ENCODE measurements at places on chromosomes 3 and 15.

DNA sequence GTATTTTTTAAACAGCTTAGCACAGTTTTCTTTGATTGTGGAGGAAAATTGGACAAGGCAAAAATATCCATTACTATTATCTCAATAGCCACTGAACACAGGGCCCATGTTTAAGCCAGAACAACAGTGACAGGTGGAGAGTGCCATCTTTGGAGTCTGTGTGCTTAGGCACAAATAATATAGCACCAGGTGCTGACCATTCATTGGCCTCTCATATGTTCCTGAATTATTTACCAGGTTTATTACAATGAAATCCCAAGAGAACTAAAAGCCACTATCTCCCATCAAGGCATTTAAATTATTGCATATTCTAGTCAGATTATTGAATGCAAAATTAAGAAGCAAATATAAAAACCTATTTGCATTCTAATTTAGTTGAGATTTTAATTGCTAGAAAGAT is 39.6 kb downstream of the GPR156 start:
- no peak for DNase-seq

- no peak for DNase-seq
Measured at GRCh38 chr3:108472001-108472591, 38.3 kb downstream of the MYH15 start.

DNA sequence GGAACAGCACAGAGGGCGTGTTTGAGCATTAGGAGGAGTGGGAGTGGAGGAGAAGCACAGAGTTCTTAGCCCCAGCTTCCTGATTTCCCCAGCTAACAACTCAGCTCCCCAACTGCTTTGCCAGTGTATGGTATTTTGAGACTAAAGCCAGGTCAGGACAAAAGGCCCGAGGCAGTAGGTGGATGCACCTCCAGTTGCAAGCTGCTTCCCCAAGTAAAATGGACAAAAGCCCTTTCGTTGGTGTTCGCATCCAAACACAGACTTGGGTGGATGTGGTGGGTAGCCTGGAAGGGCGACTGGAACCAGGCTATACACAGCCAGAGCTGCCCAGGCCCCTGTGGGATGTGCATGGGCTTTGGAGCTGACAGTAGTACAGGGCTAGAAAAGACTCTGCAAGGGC is 12.3 kb upstream of the EHD4 start:
- no peak for DNase-seq

DNA sequence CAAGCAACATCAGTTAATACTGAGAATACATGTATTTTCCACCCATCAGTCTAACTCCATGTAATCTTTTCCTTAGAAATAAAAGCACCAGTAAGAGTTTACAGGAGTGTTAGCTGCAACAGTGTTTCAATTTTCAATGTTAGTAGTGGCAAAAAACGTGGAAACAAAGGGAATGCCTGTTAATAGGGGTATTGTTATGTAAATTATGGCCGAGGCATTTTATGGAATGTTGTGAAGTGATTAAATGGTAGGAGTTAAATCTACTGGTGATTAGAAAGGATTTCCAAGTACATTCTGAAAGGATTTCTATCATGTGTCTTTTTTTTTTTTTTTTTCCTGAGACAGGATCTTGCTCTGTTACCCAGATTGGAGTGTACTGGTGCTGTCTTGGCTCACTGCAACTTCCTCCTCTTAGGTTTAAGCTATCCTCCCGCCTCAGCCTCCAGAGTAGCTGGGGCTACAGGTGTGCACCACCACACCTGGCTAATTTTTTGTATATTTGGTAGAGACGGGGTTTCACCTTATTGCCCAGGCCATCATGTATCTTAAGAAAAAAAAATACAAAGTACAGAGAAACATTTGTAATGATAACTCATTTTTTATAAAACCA is 6.6 kb downstream of the ATP6V1A start:
- no peak for DNase-seq

DNA sequence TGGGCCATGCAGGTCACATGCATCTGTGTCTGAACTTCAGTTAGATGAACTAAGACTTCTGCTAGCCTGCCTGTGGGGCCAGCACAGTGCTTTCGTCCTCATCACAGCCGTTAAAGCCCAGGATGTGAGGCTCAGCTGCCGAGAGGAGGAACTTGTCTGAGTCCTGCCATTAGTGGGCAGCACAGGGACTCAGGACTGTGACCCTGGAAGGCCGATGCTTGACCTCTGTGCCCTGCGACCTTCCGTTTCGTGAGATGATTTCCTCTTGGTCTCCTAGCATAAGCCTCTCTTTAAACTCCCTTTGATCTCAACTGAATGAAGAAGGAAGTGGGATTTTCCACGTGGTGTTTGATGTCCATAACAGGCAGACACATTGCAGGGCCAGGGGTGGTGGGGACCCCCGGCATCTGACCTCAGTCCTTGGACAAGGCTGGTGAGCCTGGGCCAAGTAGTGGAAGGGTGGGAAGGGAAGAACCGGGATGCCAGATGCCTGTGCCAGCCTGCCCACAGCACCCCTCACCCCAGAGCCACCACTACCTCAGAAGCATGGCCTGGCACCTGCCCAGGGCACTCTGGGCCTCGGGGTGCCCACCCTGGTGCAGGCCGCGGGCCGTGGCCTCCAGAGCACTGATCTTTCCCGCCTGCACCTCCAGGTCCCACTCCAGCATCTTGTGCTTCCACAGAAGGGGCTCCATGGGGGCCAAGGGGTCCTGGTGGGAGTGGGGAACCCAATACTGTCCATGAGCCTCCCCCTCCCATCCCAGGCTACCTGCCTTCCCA is 21.6 kb downstream of the PLA2G4B start:
- no peak for DNase-seq

- DNase-seq, result no peak
Measured at GRCh38 chr3:167559924-167560323, 86.1 kb upstream of the SERPINI2 start.

Data from activated CD8-positive, alpha-beta memory T cell treated with anti-CD3 and anti-CD28 coated beads, Interleukin-2, amount 50 U/mL, for 4 hours (primary cell).